H4 (cell line): ENCODE measurements at places on chromosomes 11 and 22. TPM values are rescaled to one million over a fixed set of nuclear protein-coding genes. Genes with fewer than 3 reads are reported as not detected.

DNA sequence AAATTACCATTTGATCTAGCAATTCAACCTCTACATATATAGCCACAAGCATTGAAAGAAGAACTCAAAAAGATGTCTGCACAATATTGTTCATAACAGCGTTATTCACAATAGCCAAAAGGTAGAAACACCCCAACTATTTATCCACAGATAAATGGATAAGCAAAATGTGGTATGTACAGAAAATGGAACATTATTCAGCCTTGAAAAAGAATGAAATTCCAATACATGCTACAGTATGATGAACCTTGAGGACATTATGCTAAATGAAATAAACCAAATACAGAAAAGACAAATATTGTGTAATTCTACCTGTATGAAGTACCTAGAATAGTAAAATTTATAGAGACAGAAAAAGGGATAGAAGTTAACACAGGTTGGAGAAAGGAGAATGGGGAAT is 2.6 kb upstream of the ETS1 start:
- no peak for DNase-seq

GRCh38 chr11:33610903-33611302 is 89.7 kb downstream of the C11orf91 start:
- no peak for DNase-seq

- no peak for DNase-seq
Measured at GRCh38 chr22:20220629-20221026, 47.5 kb downstream of the RTN4R start.

- DNase-seq = no peak
Measured at GRCh38 chr11:772429-773390, 4.6 kb downstream of the GATD1 start.

The KRTAP5-9 gene
- total RNA-seq = not detected in 2 replicates

- peak; percentile 24 for DNase-seq
Measured at GRCh38 chr22:40345815-40346184, 500 bp upstream of the ADSL start.

The GRAMD4 gene
- total RNA-seq = 3.2 and 25.4 TPM in 2 replicates
